ENCODE measurements at places on chromosomes 2 and 18. TPM values are rescaled to one million over a fixed set of nuclear protein-coding genes. Genes with fewer than 3 reads are reported as not detected.

- DNase-seq, result no peak
Measured at GRCh38 chr2:231646476-231646875, 53.8 kb downstream of the TEX44 start.

SLC23A3 gene
- polyA plus RNA-seq, result 0.53 TPM

DNA sequence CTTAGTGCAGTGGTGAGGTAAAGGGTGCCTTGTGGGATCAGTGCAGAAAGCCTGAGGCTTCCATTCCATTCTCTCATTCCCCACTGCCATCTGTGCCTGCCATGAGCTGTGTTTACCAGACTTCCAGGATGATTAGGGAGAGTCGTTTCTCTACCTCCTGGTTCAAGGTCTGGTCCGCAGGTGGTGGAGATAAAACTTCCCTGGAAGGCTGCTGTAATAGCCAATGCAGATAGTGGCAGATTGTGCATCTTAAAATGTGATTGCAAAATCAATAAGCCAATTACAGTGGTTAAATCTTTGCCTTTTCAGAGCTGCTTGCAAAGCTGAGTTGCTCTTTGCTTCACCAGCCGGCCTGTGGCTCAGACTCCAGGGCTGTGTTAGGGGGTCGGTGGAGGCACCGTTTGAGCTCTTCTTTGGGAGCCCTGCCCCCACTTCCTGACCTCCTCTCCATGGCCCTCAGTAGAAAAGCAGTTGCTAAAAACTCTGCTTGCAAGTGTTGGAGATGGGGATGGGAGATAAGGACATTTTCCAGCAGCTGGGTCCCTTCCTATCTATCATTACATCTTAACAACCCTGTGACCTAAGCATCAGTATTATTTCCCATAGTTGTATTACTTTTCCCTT is 95.2 kb upstream of the HS6ST1 start:
- no peak for DNase-seq

DNA sequence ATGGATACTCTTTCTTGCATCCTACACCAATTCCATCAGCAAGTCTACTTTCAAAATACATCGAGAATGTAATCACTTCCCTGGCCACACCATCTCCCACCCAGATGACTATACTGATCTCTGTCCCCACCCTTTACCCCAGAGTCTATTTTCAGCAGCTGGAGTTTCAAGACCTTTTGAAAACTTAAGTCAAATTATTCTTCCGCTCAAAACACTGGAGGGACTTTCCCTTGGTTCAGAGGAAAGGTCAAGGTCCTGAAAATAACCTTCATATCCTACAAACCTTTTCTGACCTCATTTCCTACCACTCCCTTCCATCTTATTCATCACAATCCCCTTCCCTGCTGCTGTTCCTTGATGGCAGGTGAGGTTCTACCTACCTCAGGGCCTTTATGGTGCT is 58.8 kb upstream of the LYPD6 start:
- DNase-seq, result no peak

FIGN gene
- polyA plus RNA-seq, result 1.7 TPM

DNA sequence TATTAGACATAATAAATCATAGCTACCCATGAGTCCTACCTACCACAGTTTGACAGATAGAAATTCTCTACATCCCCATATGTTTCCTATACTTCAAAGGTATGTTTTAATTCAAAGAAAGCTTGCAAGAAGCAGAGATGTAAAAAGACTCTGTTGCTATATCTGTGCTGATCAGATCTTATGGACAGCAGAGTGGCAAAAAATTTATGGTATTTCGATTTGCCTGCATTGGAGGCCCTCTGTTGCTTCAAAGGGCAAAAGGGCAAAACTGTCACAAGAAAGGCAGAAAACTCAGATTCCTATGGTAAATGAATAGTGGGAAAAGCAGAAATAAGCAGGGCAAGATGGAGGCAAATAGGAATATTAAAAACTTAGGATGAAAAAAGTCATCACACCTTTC is 447.8 kb upstream of the SPHKAP start:
- DNase-seq, result no peak

SIX3 gene
- polyA plus RNA-seq, result not detected

DNA sequence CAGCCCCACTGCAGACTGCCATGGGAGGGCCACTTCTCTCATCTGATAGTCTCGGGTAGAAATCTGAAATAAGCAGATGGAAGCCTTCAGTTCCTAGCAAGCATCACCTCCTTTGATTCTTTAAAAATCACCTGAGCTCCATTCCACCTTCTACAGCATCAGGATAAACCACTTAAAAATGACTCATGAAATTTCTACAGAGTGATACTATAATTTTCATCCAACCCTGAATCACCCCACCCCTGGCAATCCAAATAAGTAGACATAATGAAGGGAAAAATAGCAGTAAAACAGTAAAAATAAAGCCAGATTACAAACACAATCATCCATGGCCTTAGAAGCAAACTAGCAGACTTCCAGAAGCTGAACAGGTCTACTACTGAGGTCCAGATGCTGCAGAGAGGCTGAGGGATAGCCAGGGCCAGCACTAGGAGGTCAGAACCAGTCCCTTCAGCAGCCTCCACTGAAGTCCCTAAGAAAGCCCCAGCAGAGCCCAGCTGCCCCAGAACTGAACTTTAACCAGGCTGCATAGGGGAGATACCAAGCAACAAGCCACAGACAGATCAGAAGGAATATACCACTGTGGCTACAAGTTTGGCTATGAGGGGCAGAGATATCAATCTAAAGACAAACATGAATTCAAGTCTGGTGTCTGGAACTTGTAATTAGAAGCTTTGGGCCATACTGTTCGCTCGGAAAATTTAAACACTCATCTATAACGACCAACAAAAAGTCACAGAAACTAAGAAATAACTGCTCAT is 54.7 kb upstream of the RNU4ATAC start:
- DNase-seq, result no peak

- no peak for DNase-seq
Measured at GRCh38 chr2:157174321-157174720, 83.2 kb upstream of the GALNT5 start.

NT5DC4 gene
- polyA plus RNA-seq, result not detected

- DNase-seq, result no peak
Measured at GRCh38 chr18:52715991-52716390, 376.0 kb downstream of the DCC start.

- DNase-seq, result no peak
Measured at GRCh38 chr2:130371723-130372054, 15.8 kb downstream of the PTPN18 start.

NYAP2 gene
- 0.37 TPM for polyA plus RNA-seq

LIPT1 gene
- 10.6 TPM for polyA plus RNA-seq

- no peak for DNase-seq
Measured at GRCh38 chr2:158687315-158687714, 107.8 kb upstream of the DAPL1 start.

- no peak for DNase-seq
Measured at GRCh38 chr2:67660871-67661270, 263.7 kb downstream of the ETAA1 start.

COL4A4 gene
- not detected for polyA plus RNA-seq

- peak; percentile 79 for DNase-seq
Measured at GRCh38 chr2:215579809-215580208, 143.9 kb upstream of the FN1 start.

DNA sequence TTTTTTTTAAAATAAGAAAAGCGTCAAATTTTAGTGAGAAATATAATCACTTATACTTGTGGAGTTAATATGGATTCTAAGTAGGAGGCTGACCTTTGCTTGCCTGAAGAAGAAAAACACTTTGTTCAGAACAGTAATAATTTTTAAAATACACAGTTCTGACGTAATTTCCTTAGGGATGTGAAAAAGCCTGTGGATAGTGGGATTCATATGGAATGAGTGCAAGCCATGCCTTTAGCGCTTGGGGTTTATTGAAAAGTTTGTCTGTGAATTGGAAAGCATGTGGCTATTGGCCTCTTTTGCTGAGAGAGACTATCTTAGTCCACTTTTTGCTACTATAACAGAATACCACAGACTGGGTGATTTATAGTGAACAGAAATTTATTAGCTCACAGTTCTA is 151.3 kb downstream of the CCDC85A start:
- peak; percentile 38 for DNase-seq

DNA sequence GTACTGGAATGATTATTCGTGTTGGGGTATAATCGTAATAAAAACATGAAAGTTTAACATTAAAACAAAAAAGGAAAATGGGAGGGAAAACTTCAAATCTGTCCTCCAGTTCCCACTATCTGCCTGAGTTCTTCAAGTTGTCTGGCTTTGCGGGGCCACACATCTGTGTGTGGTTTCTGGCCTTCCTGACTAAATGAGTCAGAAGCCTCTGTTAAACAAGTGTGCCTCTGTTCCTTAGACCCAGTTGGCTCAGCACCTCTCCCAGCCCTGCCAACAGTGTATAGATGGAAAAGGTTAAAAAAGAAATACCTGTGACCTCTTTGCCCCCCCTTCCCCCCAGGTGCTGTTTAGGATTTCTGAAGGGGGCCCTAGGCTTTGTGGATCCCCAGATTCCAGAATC is 30.2 kb downstream of the XDH start:
- no peak for DNase-seq

DSG1 gene
- 33.8 TPM for polyA plus RNA-seq

DNA sequence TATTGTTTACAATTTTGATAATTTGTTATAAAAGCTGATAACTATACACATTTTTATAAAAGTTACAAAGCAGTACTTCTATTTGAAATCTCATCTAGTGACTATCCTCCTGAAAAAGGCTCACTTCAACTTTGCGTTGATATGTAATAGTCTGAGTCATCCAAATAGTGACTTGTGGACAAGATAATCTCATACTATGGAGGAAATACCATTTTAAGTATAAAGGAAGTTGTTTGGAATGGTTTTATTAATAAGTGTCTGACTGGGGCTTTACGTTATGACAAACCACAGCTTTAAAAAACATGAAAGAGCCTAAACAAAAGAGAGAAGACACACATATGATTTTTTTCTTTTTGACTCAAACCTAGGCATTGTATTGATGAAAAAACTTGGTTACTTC is 272.3 kb upstream of the COL3A1 start:
- no peak for DNase-seq

GRCh38 chr2:216316743-216317142 is 55.5 kb downstream of the MARCHF4 start:
- DNase-seq, result no peak

UGT1A10 gene
- polyA plus RNA-seq, result not detected

GRCh38 chr2:150618245-150618895 is 130.9 kb upstream of the RND3 start:
- no peak for DNase-seq

- DNase-seq, result no peak
Measured at GRCh38 chr2:64675860-64676259, 22.1 kb upstream of the SERTAD2 start.

CPO gene
- polyA plus RNA-seq, result not detected

- DNase-seq, result no peak
Measured at GRCh38 chr2:6934758-6935651, 17.8 kb downstream of the RNF144A start.
